ENCODE measurements at places on chromosomes 6 and 20.

DNA sequence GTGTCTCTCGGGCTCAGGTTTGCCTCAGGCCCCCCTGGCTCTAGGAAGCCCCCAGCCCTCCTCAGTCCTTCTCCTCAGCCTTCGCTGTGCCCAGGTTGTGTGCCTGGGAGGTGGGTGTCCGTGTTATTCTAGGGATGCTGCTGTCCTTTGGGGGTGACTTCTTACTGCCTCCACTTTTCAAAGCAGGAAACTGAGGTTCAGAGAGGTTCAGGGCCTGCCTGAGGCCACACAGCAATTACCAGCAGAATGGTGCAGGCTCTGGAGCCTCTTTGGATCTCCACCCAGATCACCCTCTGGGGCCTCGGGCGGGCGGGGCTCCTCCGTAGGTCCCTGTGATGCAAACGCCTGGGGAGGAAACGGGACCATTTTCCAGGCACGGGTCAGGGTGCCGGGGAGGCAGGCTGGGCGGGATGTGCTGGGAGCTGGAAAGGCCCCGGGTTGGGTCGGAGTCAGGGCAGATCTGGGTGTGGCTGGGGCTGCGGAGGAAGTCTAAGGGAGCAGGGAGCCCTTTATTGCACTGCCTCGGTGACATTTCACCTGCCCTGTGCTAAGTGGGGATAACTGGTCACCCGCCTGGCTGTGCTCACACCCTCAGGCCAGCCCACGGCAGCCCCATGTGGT, 23.2 kb downstream of the GATA5 start:
- H3K27ac ChIP-seq = no peak overlapping the region
- H3K4me3 ChIP-seq = no peak overlapping the region
- H3K4me1 ChIP-seq = no peaks in the 10 kb centered on the region
- no peak for DNase-seq

- H3K27me3 ChIP-seq = no peaks in the 10 kb centered on the region
- H3K4me1 ChIP-seq = no peaks in the 10 kb centered on the region
- H3K36me3 ChIP-seq = no peaks in the 10 kb centered on the region
- H3K27ac ChIP-seq = no peak overlapping the region
- H3K4me3 ChIP-seq = no peak overlapping the region
Measured at GRCh38 chr6:50305660-50306059, 255.9 kb upstream of the DEFB112 start.

DNA sequence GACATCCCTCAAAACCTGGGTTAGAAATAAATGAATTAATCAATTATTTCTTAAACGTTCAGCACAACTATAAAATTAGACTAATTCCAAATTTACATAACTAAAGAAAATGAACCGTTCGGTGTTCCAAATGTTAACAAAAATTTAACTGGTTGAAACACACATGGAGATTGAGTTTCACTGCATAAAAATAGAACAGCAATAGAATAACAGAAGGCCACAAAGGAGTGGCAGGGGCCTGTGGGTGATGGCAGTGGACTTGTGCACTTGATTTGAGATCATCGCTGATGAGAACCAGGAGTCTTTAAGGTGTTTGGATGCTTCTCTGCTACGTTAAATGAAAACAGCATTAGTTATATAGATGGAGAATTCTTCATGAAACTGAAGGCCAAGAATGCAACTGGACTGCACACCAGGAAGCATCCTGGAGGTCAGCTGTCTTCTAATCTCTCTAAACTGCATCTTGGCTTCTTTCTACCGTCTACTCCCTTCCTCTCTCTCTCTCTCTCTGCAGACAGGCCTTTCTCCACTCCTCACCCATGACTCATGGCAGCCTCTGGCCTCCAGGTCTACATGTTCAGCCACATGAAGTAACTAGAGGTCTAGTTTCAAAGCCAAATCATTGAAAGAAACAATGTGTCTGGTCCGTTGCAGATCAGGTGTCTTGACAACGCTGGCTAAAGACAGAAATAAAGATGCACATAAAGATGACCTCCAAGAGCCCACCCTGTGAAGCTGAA, 111.3 kb downstream of the SIM1 start:
- H3K36me3 ChIP-seq = no peaks in the 10 kb centered on the region
- no peak overlapping the region for H3K27ac ChIP-seq
- no peak for DNase-seq
- H3K27me3 ChIP-seq = no peaks in the 10 kb centered on the region
- H3K4me3 ChIP-seq = no peak overlapping the region

- H3K36me3 ChIP-seq = peaks cover 26% of the 10 kb centered on the region
- H3K4me1 ChIP-seq = no peaks in the 10 kb centered on the region
- H3K27ac ChIP-seq = no peak overlapping the region
- no peak overlapping the region for H3K4me3 ChIP-seq
- DNase-seq = no peak
Measured at GRCh38 chr6:89669002-89669401, 30.5 kb upstream of the LYRM2 start.

GRCh38 chr20:52382933-52383332, 191.4 kb upstream of the ZFP64 start:
- H3K4me1 ChIP-seq = no peaks in the 10 kb centered on the region
- H3K4me3 ChIP-seq = no peak overlapping the region
- peaks cover 7% of the 10 kb centered on the region for H3K27me3 ChIP-seq
- H3K27ac ChIP-seq = no peak overlapping the region
- no peak for DNase-seq

DNA sequence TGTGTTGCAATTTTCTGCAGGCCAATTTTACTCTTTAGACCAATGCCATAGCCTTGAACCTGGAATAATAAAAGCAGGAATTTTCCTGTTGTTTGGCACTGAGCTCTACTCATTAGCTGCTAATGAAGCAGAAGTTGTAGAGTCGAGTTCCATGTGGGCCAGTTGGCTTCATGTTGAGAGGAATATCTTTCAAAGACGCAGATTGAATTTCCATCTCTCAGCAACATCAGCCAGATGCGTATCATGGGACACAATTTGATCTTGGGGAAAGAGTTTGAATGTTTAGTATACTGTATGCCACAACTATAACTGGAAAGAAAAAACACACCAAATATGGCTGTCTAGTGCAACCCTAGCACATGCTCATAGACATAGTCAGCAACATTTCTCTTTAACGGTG, 259.6 kb downstream of the BCKDHB start:
- no peak for DNase-seq
- no peak overlapping the region for H3K4me3 ChIP-seq
- H3K36me3 ChIP-seq = peaks cover 6% of the 10 kb centered on the region
- H3K4me1 ChIP-seq = no peaks in the 10 kb centered on the region

DNA sequence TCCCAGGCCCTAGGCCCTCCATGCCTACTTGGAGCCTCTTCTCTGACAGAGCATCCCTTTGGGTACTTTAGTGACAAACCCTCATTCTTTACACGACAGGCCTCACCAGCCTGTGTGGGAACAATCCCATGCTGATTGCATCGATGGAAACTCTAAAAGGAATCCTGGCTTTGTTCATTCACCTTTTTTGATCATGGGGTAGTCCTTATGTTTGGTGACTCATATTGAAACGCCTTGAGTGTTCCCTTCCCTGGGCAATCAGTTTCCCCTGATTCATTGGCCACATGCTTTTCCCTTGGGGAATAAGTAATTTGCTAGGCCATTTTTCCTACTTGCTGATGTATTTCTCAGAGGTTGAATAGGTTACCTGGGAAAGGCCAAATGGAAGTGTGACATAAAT, 14.7 kb upstream of the TNFAIP3 start:
- no peaks in the 10 kb centered on the region for H3K4me1 ChIP-seq
- no peak for DNase-seq
- peaks cover 9% of the 10 kb centered on the region for H3K36me3 ChIP-seq
- H3K27ac ChIP-seq = no peak overlapping the region

- H3K4me1 ChIP-seq = no peaks in the 10 kb centered on the region
- H3K27me3 ChIP-seq = no peaks in the 10 kb centered on the region
- DNase-seq = no peak
Measured at GRCh38 chr6:120405947-120406346, 928.3 kb downstream of the TBC1D32 start.

DNA sequence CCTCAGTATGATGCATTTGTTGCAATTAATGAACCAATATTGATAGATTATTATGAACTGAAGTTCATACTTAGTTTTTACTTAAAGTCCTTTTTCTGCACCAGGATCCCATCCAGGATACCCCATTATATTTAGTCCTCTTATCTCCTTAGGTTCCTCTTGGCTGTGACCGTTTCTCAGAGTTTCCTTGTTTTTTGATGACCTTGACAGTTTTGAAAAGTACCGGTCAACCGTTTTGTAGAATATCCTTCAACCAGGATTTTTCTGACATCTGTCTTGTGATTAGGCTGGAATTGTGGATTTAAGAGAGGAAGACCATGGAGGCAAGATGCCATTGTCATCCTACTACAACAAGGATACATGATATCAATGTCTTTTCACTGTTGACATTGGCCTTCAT, 98.0 kb upstream of the F13A1 start:
- H3K27ac ChIP-seq = no peak overlapping the region
- H3K4me1 ChIP-seq = no peaks in the 10 kb centered on the region
- H3K36me3 ChIP-seq = peaks cover 16% of the 10 kb centered on the region
- no peak overlapping the region for H3K4me3 ChIP-seq

- H3K4me1 ChIP-seq = no peaks in the 10 kb centered on the region
- H3K27ac ChIP-seq = no peak overlapping the region
- no peaks in the 10 kb centered on the region for H3K36me3 ChIP-seq
- H3K4me3 ChIP-seq = no peak overlapping the region
- DNase-seq = no peak
Measured at GRCh38 chr20:19841740-19842139, 83.7 kb downstream of the RIN2 start.

DNA sequence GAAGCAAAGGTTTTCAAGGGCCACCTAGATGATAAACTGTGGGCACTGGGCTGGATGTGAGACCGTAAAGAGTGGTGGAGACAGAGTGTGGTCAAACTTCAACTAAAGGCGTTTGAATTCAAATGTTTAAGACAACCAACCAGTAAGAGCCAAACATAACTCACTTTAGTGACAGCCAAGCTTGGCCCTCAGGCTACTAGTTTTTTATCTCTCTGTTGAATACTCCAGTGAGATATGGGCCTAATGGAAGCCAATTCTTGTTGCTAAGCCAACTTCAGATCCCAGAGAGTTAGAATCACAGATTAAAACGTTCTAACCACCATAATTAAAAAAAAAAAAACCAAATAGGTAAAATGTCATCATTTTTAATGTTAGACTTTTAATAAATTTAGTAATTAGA, 57.3 kb downstream of the TRMT6 start:
- no peaks in the 10 kb centered on the region for H3K4me1 ChIP-seq
- H3K36me3 ChIP-seq = peaks cover 2% of the 10 kb centered on the region
- no peak overlapping the region for H3K4me3 ChIP-seq
- no peak overlapping the region for H3K27ac ChIP-seq
- DNase-seq = no peak

DNA sequence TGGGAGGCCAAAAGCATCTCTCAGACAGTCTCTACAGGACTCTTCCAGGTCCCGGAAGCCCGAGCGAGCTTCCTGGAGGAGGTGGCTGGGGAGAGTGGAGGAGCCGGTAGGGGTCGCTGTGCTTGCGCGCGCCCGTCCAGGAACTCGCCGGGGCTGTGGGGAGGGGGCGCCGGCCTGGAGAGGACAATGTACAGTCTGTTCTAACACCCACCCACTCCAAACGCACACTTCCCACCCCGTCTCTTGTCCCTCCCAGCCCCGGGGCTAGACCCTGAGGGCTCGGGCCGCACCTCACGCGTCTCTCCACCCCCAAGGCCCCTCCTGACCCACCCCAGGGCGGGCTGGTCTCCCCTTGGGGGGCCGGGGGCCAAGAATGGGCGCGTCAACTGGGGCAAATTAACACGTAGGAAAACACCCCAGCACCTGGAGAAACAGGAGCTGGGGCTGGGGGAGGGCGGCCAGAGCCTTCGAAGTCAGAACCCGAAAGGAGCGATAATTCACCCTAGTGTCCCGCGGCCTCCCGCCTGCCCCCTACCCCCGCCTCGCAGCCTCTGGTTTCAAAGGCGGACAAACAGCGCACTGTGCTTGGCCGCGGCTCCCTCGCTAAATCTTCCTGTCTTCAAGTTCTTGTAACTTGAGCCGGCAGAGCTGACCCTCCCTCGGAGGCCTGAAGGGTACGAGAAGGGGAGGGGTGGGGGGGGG, 103.2 kb upstream of the FOXP4 start:
- H3K4me1 ChIP-seq = peaks cover 25% of the 10 kb centered on the region
- no peak overlapping the region for H3K27ac ChIP-seq
- DNase-seq = no peak
- no peaks in the 10 kb centered on the region for H3K36me3 ChIP-seq
- peaks cover 14% of the 10 kb centered on the region for H3K27me3 ChIP-seq

- H3K4me1 ChIP-seq = no peaks in the 10 kb centered on the region
- peaks cover 2% of the 10 kb centered on the region for H3K36me3 ChIP-seq
- no peaks in the 10 kb centered on the region for H3K27me3 ChIP-seq
- no peak overlapping the region for H3K4me3 ChIP-seq
- H3K27ac ChIP-seq = no peak overlapping the region
Measured at GRCh38 chr6:161549977-161550655, 276.3 kb upstream of the AGPAT4 start.

DNA sequence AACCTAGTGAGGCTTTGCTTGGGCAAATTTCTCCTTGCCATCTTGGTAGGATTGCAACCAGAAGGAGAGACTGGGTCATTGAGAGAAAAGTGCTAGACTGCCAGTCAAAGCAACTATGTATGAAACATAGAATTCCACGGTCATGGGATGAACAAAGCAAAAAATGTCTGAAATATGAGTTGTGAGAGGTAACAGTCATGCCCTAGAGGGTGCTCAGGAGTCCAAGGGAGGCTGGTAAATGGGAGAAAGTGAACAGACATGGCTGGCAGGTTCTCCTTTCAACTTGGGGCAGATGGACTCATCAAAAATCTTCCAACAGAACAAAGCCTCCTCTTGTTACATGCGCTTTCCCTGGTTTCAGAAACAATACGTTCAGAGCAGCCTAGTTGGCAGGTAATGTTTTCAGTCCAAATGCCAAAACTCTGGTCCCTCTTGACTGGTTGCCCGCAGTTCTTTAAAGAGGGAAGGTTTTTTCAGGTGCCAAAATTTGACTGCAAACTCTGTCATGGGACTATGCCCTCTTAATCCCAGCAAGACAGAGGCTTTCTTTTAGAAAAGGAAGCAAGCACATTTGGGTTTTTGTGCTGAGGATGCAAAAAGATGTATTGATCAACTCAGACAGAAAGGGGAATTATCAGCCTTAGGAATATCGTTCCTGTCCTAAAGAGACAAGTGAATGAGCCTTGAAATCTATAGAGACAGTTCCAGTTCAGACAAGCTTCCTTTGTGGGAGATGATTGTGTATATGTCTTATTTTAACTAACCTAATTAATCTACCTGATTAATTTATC, 68.5 kb upstream of the SASH1 start:
- H3K4me1 ChIP-seq = no peaks in the 10 kb centered on the region
- no peak for DNase-seq
- H3K27ac ChIP-seq = no peak overlapping the region
- H3K36me3 ChIP-seq = no peaks in the 10 kb centered on the region
- peaks cover 4% of the 10 kb centered on the region for H3K27me3 ChIP-seq
- H3K4me3 ChIP-seq = no peak overlapping the region
